AG09309 (cell line): ENCODE measurements at places on chromosomes 1 and 21.

DNA sequence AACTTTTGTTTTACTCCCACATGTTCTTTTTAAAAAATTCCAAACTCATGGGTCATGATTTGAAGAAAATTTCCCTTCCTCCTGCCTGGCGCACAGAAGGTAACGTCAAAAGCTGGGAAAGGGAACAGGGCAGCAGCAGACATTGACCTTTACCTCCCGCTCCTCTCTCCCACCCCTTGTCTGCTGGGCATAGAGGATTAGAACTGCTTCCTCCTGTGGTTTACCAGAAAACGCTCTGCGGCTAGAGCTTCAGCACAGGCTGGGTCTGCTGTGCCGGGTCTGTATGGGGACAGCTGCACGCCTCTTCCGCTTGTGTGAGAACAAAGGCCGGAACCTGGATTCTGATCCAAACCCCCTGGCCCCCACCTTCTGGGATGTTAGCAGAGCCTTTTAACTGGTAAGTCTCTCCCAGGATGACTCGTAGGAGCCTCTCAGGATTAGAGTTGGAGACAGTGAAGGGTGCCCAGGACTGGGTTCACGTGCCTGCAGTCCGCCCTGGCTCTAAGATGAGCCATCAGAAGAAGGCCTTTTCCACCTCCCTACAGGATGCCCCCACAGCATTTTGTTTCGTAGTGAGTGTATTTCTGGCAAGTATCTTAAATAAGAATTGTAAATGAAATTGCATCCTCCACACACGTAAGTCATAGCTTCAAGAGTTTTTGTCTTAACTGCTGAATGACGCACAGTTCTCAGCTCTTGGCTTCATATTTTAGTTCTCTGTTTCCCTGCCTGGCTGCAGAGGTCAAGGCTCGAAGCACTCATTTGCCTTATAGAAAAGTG, 5.2 kb downstream of the H6PD start:
- peak; percentile 62 for DNase-seq

DNA sequence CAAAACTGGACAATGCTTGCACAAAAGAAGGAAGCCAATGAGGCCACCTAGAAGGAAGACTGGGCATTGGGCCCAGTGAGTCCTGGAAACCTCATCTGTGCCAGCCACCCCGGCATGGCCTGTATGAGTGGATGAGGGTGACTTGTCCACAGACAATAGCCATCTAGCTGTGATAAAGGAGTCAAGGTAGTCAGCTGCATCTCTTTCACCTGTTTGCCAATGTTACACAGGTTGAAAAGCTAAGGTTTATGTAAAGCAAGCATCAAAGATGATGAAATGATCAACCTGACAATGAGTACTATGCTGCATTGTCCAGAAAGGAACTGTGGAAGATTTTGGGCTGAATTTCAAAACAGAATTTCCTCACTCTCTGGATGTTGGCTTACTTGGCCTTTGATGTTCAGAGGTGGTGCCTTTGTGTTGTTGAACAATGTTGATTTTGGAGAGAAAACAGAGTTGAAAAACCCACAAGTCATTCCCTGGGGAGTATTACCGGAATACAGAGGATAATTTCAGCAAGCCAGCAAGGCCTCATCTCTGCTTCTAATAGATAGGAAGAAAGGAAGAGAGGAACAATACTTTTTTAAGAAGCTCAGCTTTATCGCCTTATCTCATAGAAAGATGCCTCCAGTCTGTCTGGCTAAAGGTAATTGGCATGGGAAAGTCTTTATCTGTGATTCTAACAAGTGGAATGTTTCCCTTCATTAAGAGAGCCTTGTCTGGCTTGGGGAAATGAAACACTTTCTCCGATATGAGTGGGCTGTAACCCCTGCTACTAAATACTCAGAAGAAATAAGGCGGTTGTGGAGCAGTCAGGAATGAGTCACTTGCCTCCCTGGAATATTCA, 11.4 kb upstream of the SELE start:
- no peak for DNase-seq

GRCh38 chr21:41769111-41769510, 2.3 kb upstream of the RIPK4 start:
- DNase-seq = no peak

DNA sequence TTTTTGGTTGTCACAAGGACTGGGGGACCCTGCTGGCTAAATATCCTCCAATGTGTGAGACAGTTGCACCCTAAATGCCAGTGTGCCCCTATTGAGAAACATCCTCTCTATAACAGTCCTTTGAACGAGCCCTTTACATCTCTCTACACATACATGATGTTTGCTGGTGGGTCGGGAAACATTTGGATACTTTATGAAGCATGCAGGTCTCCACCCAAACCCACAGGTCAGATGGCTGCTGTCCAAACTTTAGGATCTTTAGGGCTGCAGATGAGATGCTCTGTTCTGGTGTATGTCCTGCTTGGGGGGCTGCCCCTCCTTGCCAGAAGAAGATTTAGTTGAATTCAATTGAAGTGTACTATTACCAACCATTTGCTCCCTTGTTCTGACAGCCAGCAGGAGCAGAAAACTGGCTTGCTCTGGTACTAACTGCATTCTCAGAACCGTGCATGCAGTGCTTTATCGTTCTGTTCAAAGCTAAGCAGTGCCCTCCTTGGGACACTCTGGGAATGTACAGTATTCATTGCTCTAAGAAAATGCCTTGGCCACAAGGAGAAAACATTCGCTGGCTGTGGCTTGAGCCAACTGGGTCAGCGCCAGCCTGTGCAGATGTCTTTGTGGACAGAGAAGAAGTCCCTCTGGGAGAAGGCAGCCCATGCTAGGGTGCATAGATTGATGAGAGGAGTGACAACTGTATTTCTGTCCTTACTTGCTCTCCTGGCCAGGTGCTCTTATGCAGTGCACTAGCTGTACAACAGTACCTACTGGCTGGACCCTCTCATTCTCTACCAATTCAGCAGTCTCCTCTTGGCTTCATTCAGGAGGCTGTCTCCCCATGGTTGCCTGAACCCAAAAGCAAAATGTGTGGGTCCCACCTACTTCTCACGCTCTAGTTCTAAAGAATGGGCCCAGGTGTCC, 61.4 kb upstream of the DIRAS3 start:
- peak; percentile 75 for DNase-seq

DNA sequence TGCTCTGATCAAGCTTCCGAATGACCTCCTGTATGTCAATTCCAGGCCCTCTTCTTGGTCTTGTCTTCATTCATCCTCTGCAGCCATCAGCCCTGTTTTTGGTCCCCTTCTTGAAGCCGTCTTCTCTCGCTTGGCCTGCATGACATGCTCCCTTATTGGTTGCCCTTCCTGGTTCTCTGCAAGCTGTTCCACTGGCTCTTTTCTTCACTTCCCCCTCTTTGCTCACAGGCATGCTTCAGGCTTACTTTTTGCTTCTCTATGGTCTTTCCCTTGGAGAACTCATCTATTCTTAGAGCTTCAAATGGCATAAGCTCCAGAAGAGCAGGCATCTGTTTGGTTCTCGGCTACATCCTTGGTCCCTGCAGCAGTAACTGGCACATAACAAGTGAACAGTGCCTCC, 38.8 kb downstream of the PDPN start:
- DNase-seq = no peak

DNA sequence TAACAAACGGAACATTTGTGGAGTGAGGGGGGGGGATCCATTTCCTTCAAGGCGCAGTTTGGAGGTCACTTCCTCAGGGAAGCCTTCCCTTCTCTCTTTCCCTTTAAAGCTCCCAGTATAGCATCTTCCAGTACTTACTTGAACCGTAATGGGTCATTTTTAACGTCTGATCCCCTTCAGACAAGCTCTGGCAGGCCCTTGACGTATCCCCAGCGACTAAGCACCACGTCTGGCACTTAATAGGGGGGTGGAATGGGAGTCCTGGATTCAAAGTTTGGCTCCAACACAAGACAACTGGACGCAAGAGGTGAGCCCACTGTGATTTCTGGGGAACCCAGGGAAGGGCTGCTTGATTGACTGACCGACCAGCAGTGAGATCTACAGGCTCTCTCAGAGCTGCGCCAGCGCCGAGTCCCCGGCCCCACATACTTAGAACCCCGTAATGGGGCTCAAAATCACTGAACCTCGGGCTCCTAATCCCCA, 441 bp downstream of the YARS1 start:
- no peak for DNase-seq

GRCh38 chr1:161182214-161182613, 4.9 kb upstream of the B4GALT3 start:
- no peak for DNase-seq

DNA sequence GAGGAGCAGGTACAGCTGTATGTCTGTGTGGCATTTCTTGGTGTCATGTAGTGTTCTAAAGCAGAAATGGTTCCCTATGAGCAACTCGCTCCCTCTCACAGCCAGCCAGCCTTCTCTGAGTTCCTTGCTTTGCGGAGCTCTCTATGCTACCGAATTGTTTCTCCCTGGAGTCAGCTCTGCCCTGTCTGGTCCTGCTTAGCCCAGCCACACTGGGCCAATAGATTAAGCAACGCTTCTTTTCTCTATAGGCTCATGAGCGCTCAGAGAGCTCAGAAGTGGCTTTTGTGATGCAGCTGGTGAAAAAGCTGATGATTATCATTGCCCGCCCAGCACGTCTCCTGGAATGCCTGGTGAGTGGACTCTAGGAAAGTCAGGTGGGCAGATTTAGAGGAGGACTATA, 113.1 kb downstream of the PIK3R3 start:
- DNase-seq = no peak

DNA sequence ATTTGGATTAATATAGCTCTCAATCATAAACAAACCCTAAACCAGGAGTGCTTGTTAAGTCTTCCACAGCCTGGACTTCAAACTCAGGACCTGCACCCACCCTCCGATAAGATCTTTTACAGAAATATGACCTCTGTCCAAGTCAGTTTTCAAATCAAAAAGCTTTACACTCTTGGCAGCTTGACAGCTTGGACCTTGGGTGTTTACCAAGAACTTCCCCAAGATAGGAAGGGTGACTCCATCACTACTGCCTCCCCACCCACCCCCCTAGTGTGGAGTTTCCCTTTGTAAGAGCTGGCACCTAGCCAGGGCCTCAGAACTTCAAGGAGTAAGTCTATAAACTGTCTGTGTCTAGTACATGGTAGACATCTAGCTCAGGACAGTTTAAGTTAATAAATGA, 9.6 kb downstream of the BCAR3 start:
- no peak for DNase-seq

DNA sequence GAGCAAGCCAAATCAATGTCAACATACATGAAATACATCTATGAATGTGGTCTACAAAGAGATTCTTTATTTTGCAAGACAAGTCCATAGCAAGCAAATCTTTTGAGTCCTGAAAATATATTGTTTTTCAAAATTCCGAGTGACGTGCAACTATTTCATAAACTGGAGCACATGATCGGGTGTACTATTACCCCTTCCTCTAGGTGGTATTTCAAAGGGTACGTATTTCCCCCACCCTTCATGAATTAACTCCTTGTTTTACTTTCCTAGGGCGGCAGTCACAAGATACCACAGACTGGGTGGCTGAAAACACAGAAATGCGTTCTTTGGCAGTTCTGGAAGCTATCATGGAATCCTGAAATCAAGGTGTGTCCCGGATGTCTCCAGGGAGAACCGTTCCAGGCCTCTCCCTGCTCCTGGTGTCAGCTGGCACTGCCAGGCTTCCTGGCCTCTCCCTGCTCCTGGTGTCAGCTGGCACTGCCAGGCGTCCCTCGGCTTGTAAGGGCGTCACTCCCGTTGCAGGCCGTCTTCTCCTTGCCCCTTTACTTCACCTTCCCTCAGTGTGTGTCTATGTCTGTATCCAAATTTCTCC, 55.3 kb downstream of the RIPK4 start:
- no peak for DNase-seq

DNA sequence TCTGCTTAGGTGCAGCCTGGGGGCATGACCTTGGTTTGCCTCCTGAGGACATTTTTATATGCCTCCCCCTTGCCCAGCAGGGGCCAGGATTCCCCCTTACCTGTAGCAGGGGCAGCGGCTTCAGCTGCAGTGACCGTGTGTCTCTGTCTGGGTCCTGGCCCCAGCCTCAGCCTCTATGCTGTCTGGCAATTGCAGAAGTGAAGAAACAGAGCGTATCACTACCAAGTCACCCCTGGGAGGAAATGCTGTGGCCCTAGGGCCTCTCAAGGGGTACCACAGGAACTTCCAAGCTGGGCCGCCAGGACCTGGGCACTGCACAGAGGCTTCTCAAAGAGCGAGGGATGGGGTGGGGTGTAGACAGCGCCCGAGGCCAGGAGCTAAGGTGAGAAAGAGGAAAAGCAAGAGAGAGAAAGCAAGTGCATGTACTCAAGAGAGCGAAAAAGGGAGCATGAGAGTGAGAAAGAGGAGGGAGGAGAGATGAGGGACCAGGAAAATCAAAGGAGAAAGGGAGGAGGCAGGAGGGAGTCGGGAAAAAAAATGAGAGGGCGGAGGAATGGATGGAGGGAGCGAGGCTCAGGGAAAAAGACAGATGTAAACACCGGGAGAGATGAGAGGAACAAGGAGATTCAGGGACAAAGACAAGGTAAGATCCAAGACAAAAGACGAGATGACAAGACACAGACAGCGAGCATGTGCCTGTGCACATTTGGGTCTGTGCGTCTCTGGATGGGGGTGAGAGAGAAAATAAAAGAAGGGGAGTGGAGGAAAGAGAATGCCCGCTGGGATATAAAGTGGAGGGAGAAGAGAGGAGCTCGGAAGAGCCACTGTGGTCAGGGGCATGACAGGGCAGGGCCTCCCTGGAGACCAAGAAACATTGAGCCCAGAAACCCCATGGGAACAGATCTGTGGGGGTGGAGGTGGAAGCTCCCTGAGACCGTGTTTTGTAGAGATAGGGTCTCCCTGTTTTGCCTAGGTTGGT, at the start of gene PTAFR:
Gene PTAFR, minus strand, starts transcription at position 199 of the 979 bp plus-strand sequence. CDS start 25,669 bp downstream, outside the sequence.
- DNase-seq = no peak

- DNase-seq = no peak
Measured at GRCh38 chr21:42006765-42007164, 3.4 kb downstream of the ZBTB21 start.
